Hypothalamus (tissue), 51 donors: ENCODE measurements at places on chromosomes 6 and 20.

DNA sequence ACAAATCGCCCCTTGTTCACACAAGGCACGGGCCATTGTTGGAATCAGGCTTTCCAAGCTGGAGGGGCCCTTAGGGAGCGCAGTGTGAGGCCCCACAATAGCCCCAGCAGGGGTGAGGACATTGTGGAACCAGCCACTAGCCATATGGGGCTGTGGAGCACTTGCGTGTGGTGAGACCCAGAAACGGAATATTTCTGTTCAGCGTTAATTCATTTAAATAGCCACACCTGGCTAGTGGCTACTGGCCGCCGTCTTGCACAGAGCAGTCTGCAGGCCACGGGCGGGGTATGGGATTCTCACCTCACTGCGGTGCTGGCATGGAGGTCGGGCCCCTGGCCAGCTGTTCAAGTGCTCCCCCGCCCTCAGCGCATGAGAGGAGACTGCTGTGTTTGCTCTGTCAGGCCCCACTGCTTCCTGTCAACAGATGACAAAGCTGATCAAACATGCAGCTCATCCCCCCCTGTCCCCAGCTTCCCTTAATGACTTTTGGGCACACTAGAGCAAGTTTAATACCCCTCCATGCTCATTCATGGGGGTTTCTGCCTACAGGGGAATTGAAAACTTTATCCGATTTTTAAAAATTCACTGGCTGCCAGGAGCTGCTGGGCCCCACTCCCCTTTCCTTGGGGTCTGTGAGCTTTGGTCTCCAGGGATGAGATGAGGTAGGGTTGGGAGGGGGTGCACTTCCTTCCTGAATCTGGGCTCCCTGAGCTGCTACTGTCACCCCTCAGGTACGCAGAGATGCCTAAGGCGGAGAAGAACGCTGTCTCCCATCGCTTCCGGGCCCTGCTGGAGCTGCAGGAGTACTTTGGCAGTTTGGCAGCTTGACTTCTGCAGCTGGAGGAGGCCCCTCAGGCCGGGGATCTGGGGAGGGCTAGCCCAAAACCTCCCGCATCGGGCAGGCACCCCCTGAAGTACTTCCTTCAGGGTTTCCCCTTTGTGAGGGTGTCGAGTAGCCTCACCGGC, 13.6 kb downstream of the ITPA start:
- no peak for DNase-seq

DNA sequence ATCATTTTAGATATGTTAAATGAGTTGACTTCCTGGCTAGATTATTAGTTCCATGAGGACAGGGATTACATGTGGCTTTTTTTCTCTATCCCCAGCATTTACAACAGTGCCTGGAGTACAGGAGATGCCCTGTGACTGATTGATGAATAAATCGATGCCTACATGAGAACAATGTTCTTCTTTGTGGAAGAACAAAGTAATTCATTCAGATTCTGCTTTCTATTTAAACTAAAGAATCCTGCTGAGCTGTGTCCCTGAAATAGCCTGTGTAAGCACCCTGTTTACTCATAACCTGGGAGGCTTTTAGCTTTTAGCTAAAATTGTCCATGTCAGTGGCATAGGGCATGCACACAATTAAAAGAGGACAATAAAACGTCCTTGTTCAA, 125.1 kb upstream of the BTBD3 start:
- DNase-seq = no peak

DNA sequence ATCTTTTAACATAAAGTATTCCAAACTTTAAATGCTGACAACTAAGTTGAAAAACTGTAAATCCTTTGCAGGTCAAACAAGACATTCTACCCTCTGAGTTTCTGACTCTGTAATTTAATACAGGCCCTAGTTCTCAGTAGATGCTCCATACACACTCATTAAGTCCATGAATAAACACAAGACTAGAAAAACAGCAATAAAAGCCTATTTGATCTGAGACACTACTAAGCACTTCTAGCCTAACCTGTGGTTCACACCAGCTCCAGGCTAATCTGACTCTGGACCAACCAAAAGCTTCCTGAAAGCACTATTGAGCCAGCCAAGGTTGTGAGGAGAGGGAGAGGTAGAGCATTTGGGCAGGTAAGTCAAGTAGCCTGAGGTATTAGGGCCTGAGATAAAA, 103.9 kb downstream of the EPM2A start:
- no peak for DNase-seq

- DNase-seq = no peak
These were observed 1.9 kb downstream of the GINM1 start for GRCh38 chr6:149567945-149568585.

DNA sequence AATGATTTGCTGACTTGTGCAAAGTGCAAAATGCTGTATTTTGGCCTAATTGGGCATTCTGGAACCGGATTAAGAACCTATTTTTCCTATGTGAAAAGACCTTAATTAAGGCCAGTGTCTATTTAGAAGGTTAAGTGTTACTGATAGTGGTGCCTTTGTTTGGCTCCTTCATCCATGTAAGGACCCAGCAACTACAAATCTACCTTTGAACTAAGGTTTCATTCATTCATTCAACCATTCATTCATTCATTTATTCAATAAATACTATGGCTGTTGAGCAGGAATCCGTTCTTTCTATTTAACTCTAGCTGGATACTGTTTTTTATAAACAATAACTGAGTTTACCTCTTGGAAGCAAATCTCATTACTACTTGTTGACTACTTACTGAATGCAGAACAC, 33.6 kb downstream of the MAPK14 start:
- DNase-seq = no peak

DNA sequence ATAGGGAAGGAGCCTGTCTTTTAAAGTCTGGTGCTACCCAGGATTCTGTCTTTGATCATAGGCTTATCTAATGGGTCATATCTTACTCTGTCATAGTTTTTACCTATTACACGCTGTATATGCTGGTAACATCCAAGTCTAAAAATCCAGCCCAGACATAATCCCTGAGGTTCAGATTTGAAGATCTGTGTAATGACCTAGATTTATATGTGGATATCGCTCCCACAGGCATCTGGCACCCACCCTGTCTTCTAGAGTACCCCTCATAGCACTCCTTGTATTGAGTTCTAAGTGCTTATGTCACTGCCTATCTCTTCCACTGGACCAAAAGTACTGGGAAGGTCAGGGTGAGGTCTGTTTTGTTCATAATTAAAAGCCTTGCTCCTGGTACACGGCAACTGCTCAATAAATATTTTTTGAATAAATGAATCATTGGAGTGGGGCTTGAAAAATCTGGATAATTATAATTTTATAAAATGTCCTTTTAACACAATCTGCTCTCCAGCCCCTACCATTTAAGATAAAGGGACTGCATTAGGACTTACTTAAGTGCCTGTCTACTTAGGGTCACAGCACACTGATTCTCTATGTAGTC, 136.4 kb downstream of the FUT9 start:
- DNase-seq = no peak
